IPS-NIHi11 (cell line): ENCODE measurements at places on chromosomes 3 and 15.

DNA sequence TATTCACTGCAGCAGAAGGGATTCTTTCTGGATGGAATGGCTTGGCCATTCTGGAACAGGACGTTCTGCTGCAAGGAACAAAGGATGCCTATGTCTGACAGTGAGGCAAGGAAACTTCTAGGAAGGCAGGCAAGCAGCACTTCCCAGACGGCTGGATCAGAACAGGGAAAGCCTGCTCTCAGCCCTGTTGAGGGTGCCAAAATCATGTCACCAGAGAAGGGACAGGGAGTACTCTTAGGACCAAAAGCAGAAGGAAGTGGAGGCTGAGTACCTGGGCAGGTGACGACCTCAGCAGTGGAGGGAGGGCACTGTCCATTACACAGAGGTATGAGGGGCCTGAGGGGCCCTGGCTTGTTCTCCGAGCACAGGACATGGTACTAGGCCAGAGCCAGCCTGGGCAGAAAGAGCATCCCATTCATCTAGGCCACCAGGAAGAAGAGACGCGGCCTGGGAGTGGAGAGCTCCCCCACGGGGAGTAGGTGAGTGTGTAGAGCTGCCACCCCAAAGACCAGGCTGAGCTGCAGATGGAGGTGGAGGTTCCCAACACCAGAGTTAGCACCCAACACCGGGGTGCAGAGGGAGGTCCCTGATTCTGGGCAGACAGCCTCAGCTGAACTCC, 9.6 kb downstream of the KLF15 start:
- no peak for DNase-seq

GRCh38 chr15:78077871-78078210, 330 bp upstream of the TBC1D2B start:
- DNase-seq, result no peak

DNA sequence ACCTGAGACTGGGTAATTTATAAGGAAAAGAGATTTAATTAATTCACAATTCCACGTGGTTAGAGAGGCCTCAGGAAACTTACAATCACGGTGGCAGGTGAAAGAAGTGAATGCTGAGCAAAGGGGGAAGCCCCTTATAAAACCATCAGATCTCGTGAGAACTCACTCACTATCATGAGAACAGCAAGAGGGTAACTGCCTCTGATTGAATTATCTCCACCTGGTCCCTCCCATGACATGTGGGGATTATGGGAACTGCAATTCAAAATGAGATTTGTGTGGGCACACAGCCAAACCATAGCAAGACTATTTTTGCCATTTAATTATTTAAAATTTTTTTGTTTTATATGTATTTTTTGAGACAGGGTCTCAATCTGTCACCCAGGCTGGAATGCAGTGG, 27.0 kb upstream of the KCTD6 start:
- DNase-seq, result no peak

GRCh38 chr3:7423995-7424394, 563.1 kb downstream of the GRM7 start:
- DNase-seq, result peak; percentile 11

GRCh38 chr15:61518191-61518950, 289.3 kb upstream of the RORA start:
- peak; percentile 17 for DNase-seq

- DNase-seq, result peak; percentile 38
Measured at GRCh38 chr3:96449803-96450202, 364.6 kb upstream of the EPHA6 start.

- DNase-seq, result no peak
Measured at GRCh38 chr3:129938140-129938930, 36.2 kb upstream of the TRH start.

DNA sequence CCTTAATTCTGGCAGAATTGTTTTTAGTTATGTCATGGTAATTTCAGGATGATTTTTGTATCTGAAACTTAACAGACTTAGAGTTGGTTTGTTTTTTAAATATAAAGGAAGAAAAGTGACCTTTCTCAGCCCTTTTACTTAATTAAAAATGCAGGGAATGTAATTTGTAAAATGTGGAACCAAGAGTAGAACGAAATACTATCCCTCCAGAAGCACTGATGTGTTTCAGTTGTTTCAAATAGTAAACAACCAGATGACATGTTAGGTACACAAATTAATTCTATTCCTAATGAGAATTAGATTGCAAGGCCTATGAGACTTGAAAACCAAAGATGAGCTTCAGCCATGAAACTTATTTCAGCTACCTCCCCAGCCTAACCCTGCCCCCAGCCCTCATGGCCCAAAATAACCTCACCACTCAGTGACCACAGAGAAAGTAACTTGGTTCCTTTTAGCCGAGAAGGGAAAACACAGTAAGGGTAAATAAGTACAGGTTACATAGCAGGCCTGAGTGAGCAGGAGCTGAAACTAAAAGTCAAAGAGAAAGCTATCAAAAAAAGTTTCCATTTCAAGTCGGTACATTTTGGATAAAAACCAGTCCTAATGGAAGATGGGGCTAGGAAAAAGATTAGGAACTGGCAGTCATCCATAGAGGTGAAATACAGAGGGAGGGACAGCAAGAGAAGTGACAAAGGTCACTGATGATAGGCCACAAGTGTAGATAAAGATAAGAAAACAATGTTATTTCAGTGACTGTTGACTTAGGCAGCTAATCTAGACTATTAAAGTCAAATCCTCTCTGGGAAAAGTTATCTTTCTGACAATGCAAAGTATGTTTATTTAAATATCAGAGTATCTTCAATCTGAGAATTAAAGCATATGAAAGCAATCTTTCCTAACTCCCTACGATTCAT, 23.2 kb downstream of the SENP8 start:
- DNase-seq, result no peak

DNA sequence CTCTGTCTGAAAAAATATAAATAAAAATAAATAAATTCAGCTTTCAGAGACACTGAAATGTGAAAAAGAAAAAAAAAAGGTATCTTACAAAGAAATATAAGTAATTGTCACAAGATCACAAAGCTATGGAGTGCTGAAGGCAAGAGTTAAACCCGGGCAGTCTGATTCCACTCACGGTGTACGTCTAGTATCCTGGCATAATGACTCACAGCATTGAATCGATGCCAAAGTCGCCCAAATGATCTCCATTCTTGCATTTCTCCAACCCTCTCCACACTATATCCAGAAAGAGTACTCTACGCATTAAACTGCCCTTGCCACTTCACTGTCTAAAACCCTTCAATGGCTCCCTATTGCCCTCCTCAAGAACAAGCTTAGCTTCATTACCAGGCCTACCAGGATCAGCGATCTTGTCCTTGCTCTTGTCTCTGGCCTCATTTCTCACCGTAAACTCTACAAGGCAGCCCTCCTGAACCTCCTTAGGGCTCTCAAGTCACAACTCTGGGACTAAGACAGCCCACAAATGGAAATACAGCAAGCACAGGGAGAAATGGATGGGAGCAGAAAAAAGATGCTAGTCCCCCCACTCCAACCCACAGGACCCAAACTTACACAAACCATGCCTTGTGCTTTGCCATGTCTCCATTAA, 7.7 kb downstream of the SUCLG2 start:
- DNase-seq, result no peak

DNA sequence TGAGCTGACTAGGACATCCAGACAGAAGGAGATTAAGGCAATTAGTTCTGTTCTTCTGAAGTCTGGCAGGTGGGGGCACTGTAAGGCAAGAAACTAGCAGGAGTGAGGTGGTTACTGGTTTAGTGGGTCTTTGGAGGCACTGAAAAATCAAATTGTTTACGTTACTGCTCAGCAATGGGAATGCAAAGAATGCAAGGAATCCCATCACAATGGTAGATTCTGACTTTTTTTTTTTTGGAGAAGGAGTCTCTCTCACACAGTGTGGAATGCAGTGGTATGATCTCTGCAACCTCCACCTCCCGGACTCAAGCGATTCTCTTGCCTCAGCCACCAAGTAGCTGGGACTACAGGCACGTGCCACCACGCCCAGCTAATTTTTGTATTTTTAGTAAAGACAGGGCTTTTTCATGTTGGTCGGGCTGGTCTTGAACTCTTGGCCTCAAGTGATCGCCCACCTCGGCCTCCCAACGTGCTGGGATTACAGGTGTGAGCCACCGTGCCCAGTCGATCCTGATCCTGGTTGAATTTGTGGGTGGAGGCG, 16.4 kb downstream of the FAM107A start:
- DNase-seq, result peak; percentile 79

DNA sequence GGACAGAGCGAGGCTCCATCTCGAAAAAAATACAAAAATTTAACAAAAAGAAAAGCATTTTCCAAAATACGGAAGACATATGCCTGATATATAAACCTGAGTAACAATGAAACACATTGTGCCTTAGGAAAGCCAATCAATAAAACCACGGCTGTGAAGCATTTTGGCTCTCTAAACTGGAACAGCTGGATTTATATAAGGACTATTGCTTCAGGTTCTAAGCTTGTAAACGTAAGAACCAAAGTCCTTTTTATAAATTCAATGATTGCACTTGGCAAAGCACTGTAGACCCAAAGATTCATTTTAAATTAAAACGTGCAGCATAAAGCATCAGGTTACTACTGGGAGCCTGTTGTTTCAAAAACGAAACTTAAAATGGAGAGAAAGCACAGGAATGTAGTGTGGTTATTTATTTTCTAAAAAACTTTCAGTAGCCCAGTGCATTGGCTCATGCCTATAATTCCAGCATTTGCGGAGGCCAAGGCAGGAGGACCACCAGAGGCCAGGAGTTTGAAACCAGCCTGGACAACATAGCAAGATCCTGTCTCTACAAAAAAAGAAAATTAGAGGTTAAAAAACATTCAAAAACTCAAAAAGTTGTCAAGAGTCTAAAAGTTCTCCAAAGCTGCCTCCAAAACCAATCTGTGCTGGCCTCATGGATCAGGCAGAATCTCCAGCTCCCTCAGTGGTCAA, 61.5 kb downstream of the USF3 start:
- DNase-seq, result no peak

DNA sequence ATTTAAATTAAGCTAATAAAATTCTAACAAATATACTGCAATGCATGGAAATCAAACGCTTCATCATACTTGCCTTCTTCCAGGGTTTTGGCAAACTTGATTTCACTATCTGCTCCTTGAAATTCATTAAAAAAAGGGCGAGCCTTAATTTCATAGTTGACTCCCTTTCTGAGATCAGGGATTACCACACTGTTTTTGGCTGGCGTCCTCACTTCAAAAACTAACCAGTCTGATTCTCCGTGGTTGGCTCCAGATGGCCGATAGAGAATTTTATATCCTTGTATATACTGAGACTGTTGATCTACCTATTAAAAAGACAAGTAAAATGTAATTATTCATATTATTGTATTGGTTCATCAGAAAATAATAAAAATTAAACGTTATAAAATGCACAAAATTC, 1106.8 kb downstream of the ROBO1 start:
- DNase-seq, result no peak

- no peak for DNase-seq
Measured at GRCh38 chr15:74664028-74664616, 31.7 kb downstream of the EDC3 start.

- DNase-seq, result no peak
Measured at GRCh38 chr3:145055375-145056076, 1083.9 kb downstream of the DIPK2A start.
